Activated naive CD8-positive, alpha-beta T cell treated with anti-CD3 and anti-CD28 coated beads for 36 hours (primary cell): ENCODE measurements at places on chromosomes 2 and 18. TPM values are rescaled to one million over a fixed set of nuclear protein-coding genes. Genes with fewer than 3 reads are reported as not detected.

GRCh38 chr2:130353291-130354138 is 2.3 kb upstream of the PTPN18 start:
- DNase-seq: no peak
- H3K27ac ChIP-seq: no peak overlapping the region
- H3K36me3 ChIP-seq: peaks cover 7% of the 10 kb centered on the region
- peaks cover 3% of the 10 kb centered on the region for H3K27me3 ChIP-seq

GRCh38 chr2:162974771-162975170 is 136.2 kb upstream of the KCNH7 start:
- no peak overlapping the region for H3K4me3 ChIP-seq
- DNase-seq: no peak
- no peaks in the 10 kb centered on the region for H3K27me3 ChIP-seq
- no peaks in the 10 kb centered on the region for H3K36me3 ChIP-seq
- no peaks in the 10 kb centered on the region for H3K4me1 ChIP-seq

UGT1A5 gene
- not detected for total RNA-seq

GRCh38 chr2:152730591-152731333 is 12.3 kb downstream of the ARL6IP6 start:
- peak; percentile 36 for DNase-seq
- peaks cover 9% of the 10 kb centered on the region for H3K36me3 ChIP-seq
- H3K27ac ChIP-seq: no peak overlapping the region
- H3K27me3 ChIP-seq: no peaks in the 10 kb centered on the region
- H3K4me3 ChIP-seq: no peak overlapping the region

HS1BP3 gene
- 5.9 TPM for total RNA-seq

GRCh38 chr2:238255636-238256035 is 15.8 kb upstream of the HES6 start:
- H3K36me3 ChIP-seq: peaks cover 18% of the 10 kb centered on the region
- DNase-seq: no peak
- no peak overlapping the region for H3K27ac ChIP-seq
- H3K4me1 ChIP-seq: no peaks in the 10 kb centered on the region

- H3K27me3 ChIP-seq: peaks cover 9% of the 10 kb centered on the region
- no peaks in the 10 kb centered on the region for H3K4me1 ChIP-seq
- H3K36me3 ChIP-seq: no peaks in the 10 kb centered on the region
These were observed 117.7 kb upstream of the SATB2 start for GRCh38 chr2:199575416-199575815.

REG1B gene
- total RNA-seq: not detected

DNA sequence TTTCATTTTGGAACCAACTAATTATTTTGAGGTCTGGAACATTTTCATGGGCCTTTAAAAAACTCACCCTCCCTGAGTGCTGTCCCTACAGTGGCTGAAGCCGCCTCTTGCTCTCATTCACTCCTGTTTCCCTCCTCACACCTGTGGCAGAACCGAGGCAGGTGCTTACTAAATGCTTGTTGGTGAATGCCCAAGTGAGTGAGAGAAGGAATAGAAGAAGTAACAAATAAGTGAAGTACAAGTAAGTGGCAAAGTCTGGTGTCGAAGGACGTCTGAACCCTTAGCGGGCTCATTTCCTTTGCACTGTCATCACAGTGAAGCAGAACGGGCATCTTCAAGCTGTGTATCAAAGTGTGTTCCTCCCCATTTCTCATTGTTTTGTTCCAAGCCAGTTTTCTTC is 135.2 kb downstream of the RHBDD1 start:
- H3K36me3 ChIP-seq: peaks cover 27% of the 10 kb centered on the region
- no peak overlapping the region for H3K4me3 ChIP-seq
- peaks cover 35% of the 10 kb centered on the region for H3K4me1 ChIP-seq
- peak overlapping the region; percentile 62 for H3K27ac ChIP-seq
- no peak for DNase-seq
- no peaks in the 10 kb centered on the region for H3K27me3 ChIP-seq

G6PC2 gene
- not detected for total RNA-seq

TTC27 gene
- total RNA-seq: 34.9 TPM

DNA sequence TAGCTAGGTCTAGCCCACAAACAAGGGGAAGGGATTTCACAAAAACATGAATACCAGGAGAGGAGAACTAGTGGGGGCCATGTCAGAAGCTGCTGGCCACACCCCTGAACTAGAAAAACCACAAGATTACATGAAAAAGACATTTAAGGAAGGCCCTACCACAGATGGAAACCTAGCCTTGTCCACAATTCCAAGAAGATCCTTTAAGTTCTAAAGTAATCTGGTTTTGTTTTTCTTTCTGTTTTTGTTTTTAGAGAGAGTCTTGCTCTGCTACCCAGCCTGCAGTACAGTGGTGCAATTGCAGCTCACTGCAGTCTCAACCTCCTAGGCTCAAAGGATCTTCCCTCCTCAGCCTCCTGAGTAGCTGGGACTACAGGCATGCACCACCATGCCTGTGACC is 34.2 kb upstream of the CAB39 start:
- H3K4me3 ChIP-seq: no peak overlapping the region
- DNase-seq: no peak
- peak overlapping the region; percentile 44 for H3K27ac ChIP-seq
- peaks cover 24% of the 10 kb centered on the region for H3K4me1 ChIP-seq
- no peaks in the 10 kb centered on the region for H3K27me3 ChIP-seq

UPP2 gene
- not detected for total RNA-seq

RUFY4 gene
- 2.0 TPM for total RNA-seq

SMPD4 gene
- 109 TPM for total RNA-seq

GRCh38 chr2:180012523-180012922 is 5.4 kb upstream of the CWC22 start:
- H3K27me3 ChIP-seq: peaks cover 4% of the 10 kb centered on the region
- no peak for DNase-seq
- no peaks in the 10 kb centered on the region for H3K36me3 ChIP-seq
- H3K27ac ChIP-seq: no peak overlapping the region
- H3K4me3 ChIP-seq: no peak overlapping the region
- peaks cover 2% of the 10 kb centered on the region for H3K4me1 ChIP-seq

GRCh38 chr2:178359192-178359912 is 91.6 kb downstream of the PRKRA start:
- H3K27ac ChIP-seq: no peak overlapping the region
- DNase-seq: no peak
- no peaks in the 10 kb centered on the region for H3K36me3 ChIP-seq
- H3K27me3 ChIP-seq: no peaks in the 10 kb centered on the region
- H3K4me1 ChIP-seq: no peaks in the 10 kb centered on the region
- H3K4me3 ChIP-seq: no peak overlapping the region

- no peaks in the 10 kb centered on the region for H3K36me3 ChIP-seq
- H3K4me3 ChIP-seq: no peak overlapping the region
- H3K27me3 ChIP-seq: peaks cover 48% of the 10 kb centered on the region
- DNase-seq: no peak
These were observed 116.9 kb downstream of the LYPD6B start for GRCh38 chr2:149155196-149155969.
